ENCODE measurements at places on chromosomes 13 and 19.

- no peak for DNase-seq
Measured at GRCh38 chr19:49333418-49333805, 1.8 kb upstream of the CD37 start.

- DNase-seq, result no peak
Measured at GRCh38 chr13:95533545-95534160, 18.9 kb upstream of the CLDN10 start.

- DNase-seq, result no peak
Measured at GRCh38 chr13:113272701-113273181, 24.3 kb upstream of the LAMP1 start.

DNA sequence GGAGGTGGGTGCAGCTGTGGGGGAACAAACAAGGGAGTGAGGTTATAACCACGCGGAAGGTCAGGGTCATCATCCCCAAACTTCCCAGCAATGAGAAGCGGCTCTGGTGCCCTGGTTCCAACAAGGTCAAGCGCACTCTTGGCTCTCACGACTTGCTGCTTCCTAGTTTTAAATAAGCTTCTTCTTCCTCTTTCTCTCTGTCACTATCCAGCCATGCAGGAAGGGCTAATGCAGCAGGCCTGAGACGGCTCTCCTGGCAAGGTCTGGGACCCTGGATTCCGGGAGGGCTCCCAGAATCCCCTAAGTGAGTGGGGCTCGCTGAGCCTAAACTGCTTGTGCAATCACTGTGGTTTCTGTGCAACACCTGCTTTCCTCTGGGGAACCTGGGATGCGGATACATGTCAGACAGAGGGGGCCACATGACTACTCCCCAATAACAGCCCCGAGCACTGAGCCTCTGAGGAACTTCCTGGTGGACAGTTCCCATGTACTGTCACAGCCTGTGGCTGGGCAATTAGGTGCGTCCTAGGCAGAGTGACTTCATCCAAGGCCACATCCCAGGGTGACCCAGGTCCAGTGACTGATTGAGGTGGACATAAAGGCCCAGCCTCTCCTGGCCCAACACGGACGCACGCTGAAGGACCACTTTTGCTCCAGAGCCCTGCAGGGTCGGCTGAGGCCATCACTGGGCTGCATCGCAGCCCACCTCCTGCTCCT lies 24.2 kb downstream of the VRK3 start:
- DNase-seq, result no peak

- no peak for DNase-seq
Measured at GRCh38 chr13:30329009-30329585, 21.7 kb upstream of the KATNAL1 start.

GRCh38 chr19:20044663-20045062 lies 5.4 kb upstream of the ZNF682 start:
- no peak for DNase-seq

GRCh38 chr19:39412867-39413271 lies 400 bp downstream of the PLEKHG2 start:
- no peak for DNase-seq
